Activated T-helper 2 cell treated with anti-CD3 and anti-CD28 coated beads, Interferon-gamma antibody, Interleukin-2, Interleukin-4, amounts not matched to agents 10 μg/mL and 5 μg/mL and 100 μg/mL, durations not matched to agents 14 hours and 24 hours and 36 hours (primary cell): ENCODE measurements at places on chromosomes 11 and 22. TPM values are rescaled to one million over a fixed set of nuclear protein-coding genes. Genes with fewer than 3 reads are reported as not detected.

DNA sequence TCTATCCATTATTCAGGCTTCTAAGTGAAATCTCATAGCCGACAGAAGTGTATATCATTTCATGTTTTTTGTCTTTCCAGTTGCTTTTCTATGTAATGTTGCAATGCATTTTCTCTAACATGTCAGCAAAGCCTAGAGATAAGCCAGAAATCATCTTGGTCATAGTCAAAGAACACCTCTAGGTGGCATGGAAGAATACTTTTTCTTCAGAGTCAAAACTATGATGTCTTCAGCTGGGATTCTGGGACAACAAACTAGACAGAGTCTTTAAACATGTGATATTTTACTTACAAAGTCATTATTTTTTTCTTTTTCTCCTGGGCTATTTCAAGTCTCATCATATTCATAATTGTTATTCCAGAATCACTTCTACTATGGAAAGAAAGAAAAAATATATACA lies 4.4 kb downstream of the GAS2 start:
- H3K36me3 ChIP-seq, result no peaks in the 10 kb centered on the region
- H3K27ac ChIP-seq, result no peak overlapping the region
- H3K27me3 ChIP-seq, result peaks cover 48% of the 10 kb centered on the region
- DNase-seq, result no peak
- peaks cover 22% of the 10 kb centered on the region for H3K4me1 ChIP-seq

TEX54 gene
- 1.2 TPM in 1 of 2 replicates, not detected in the other for total RNA-seq

CD6 gene
- total RNA-seq, result 308 and 327 TPM in 2 replicates

- peaks cover 31% of the 10 kb centered on the region for H3K4me1 ChIP-seq
- no peaks in the 10 kb centered on the region for H3K27me3 ChIP-seq
- H3K27ac ChIP-seq, result no peak overlapping the region
- no peak overlapping the region for H3K4me3 ChIP-seq
- H3K36me3 ChIP-seq, result peaks cover 52% of the 10 kb centered on the region
Measured at GRCh38 chr11:70367071-70367470, 31.3 kb upstream of the CTTN start.

DNA sequence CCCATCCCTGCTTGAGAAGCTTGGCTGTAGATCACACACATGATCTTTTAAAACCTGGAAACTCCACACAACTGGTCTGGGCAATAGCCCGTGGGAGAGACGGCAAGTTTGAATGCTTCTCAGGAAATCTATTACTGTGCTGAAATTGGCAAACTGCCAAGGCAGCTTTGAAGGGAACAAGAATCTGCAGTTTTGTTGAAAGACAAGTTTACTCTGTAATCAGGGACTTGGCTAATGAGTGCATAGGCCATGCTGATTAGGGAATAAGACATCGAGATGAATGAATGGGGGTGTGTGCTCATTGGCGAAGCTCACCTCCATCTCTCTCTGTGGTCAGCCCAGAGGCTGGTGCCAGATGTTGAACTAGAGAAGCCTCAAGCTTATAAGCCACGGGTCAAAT lies 218.8 kb downstream of the HIPK3 start:
- no peak overlapping the region for H3K27ac ChIP-seq
- H3K4me3 ChIP-seq, result no peak overlapping the region
- H3K4me1 ChIP-seq, result no peaks in the 10 kb centered on the region

GLB1L2 gene
- 3.1 and 4.3 TPM in 2 replicates for total RNA-seq

PTPMT1 gene
- total RNA-seq, result 50.7 and 53.9 TPM in 2 replicates

DNA sequence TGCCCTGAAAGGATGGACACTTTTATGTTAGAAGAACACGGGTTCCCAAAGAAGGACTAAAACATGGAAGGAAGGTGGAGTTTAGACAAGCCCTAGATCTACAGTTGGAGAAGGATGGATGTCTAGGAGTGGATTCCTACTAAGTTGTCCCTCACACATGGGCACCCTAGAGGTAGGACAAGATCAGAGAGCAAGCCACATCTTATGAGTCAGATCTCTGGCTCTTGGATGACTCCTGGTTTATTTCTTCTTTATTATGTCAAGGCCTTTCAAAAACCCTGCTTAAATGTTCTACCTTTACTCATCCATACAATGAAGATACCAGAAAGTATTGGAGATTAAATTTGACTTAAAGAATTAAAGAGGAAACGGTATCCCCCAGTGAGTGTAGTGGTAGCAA lies 34.4 kb downstream of the PRCP start:
- no peak for DNase-seq
- no peak overlapping the region for H3K4me3 ChIP-seq
- H3K4me1 ChIP-seq, result peaks cover 13% of the 10 kb centered on the region

- peak; percentile 46 for DNase-seq
- H3K4me1 ChIP-seq, result peaks cover 40% of the 10 kb centered on the region
- H3K27me3 ChIP-seq, result no peaks in the 10 kb centered on the region
- H3K4me3 ChIP-seq, result peak within 1 kb of the TSS; percentile 91
- peaks cover 39% of the 10 kb centered on the region for H3K36me3 ChIP-seq
Measured at GRCh38 chr22:49827853-49828598, at the start of gene BRD1. Gene BRD1 (minus strand): TSS chr22:49827873. CDS start chr22:49824317, 3,556 bp downstream.

DNA sequence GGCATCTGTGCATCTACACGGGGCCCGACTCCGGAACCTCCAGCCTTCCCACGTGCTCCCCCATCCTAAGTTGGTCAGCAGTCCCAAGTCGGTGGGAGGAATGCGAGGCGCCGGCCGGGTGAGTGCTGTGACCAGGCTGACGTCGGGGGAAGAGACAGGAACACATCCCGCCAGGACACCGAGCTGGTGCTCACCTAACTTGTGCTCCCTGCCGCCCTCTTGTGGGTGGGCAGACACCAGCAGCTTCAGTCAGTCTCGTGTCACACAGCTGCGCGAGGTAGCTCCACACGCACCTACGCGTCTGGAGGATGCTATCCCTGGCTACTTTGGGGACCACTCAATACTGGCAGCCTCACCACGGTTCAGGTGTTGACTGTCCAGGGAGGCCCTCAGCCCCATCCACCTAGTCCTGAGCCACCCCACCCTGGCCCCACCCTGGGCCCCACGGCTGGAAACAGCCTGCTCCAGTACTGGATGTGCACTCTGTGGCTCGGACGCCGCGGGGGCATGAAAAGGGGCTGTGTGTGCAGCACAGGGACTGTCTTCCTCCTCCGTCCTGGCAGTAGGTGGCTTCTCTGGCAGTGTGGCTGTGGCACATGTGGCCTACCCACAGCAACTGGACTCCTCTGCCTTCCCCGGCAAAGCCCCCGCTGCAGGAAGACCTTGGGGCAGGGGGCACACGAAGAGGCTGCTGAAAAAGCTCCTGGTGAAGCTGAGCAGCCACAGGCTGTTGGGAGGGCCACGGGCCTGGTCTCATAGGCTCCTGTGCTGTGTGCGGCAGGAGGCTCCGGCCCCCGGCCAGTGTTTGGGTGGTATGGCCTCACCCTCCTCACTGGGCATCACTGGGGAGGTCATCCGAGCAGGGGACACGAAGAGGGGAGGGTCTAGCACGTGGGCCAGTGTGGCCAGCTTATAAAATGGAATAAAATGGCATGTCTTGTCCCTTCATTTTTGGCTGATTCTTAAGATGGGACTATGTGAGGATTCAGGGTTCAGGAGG lies 11.2 kb upstream of the BID start:
- H3K27me3 ChIP-seq, result peaks cover 5% of the 10 kb centered on the region
- peak; percentile 44 for DNase-seq
- no peak overlapping the region for H3K4me3 ChIP-seq
- no peaks in the 10 kb centered on the region for H3K36me3 ChIP-seq
- no peak overlapping the region for H3K27ac ChIP-seq

DNA sequence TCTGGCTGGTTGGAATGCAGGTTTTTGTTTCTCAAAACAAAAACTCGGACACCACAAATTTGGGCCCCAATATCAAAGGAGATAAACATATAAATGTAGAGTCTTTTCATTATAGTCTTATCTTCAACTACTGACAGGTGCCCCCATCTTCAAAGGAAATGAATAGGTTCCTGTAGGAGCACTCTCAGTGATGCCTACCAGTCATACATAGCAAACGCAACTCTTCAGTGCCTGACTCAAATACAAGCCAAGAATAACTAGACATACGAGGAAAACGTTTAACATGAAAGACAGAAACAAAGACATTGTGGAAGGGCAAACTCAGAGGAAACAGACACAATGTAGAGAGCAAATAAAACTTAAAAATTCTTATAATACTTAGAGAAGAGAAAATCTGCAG lies 13.9 kb downstream of the KDM4D start:
- H3K4me3 ChIP-seq, result no peak overlapping the region
- H3K27ac ChIP-seq, result no peak overlapping the region
- DNase-seq, result no peak
- peaks cover 18% of the 10 kb centered on the region for H3K27me3 ChIP-seq
- H3K4me1 ChIP-seq, result no peaks in the 10 kb centered on the region
- no peaks in the 10 kb centered on the region for H3K36me3 ChIP-seq

NCAPH2 gene
- 112 and 115 TPM in 2 replicates for total RNA-seq

GRCh38 chr11:119320776-119321524 lies 4.0 kb upstream of the MCAM start:
- peak overlapping the region; percentile 79 for H3K4me3 ChIP-seq
- peaks cover 16% of the 10 kb centered on the region for H3K4me1 ChIP-seq
- peaks cover 12% of the 10 kb centered on the region for H3K27me3 ChIP-seq
- no peaks in the 10 kb centered on the region for H3K36me3 ChIP-seq

GRCh38 chr11:110776081-110776480 lies 63.8 kb upstream of the ARHGAP20 start:
- DNase-seq, result no peak
- H3K4me3 ChIP-seq, result no peak overlapping the region
- H3K36me3 ChIP-seq, result no peaks in the 10 kb centered on the region
- H3K27ac ChIP-seq, result no peak overlapping the region
- H3K4me1 ChIP-seq, result no peaks in the 10 kb centered on the region
- peaks cover 2% of the 10 kb centered on the region for H3K27me3 ChIP-seq

GRCh38 chr11:120858740-120859139 lies 165.2 kb upstream of the TBCEL start:
- no peaks in the 10 kb centered on the region for H3K4me1 ChIP-seq
- DNase-seq, result no peak
- H3K4me3 ChIP-seq, result no peak overlapping the region
- H3K27ac ChIP-seq, result no peak overlapping the region
- no peaks in the 10 kb centered on the region for H3K36me3 ChIP-seq

- no peak for DNase-seq
- H3K27ac ChIP-seq, result no peak overlapping the region
- no peaks in the 10 kb centered on the region for H3K27me3 ChIP-seq
- H3K4me3 ChIP-seq, result no peak overlapping the region
- no peaks in the 10 kb centered on the region for H3K4me1 ChIP-seq
Measured at GRCh38 chr22:44916281-44917231, 93.2 kb downstream of the PHF21B start.
